ENCODE measurements at places on chromosomes 7 and 10. TPM values are rescaled to one million over a fixed set of nuclear protein-coding genes. Genes with fewer than 3 reads are reported as not detected.

The SPDYE11 gene
- not detected for polyA plus RNA-seq

DNA sequence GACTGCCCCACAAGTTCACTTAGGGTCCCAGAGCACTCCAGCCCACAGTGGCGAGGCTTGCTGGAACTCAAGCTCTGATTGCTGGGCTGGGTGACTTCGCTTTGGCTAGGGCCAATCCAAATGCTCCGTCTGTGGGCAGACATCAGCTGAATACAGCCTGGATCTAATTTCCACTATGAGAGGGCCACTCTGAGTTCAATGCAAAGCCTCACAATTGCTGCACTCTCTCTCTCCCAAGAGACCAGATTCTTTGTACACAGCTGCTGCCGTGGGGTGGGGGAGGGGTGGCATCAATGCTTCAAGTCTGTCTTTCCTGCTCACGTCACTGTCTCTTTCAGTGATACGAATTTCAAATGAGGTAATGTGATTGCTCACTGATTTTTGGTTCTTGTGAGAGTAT is 47.3 kb upstream of the BPGM start:
- no peaks in the 10 kb centered on the region for H3K36me3 ChIP-seq
- H3K4me1 ChIP-seq, result no peaks in the 10 kb centered on the region
- DNase-seq, result no peak
- no peak overlapping the region for H3K27ac ChIP-seq
- no peak overlapping the region for H3K4me3 ChIP-seq
- H3K27me3 ChIP-seq, result no peaks in the 10 kb centered on the region

The SFMBT2 gene
- 2.5 TPM for polyA plus RNA-seq

DNA sequence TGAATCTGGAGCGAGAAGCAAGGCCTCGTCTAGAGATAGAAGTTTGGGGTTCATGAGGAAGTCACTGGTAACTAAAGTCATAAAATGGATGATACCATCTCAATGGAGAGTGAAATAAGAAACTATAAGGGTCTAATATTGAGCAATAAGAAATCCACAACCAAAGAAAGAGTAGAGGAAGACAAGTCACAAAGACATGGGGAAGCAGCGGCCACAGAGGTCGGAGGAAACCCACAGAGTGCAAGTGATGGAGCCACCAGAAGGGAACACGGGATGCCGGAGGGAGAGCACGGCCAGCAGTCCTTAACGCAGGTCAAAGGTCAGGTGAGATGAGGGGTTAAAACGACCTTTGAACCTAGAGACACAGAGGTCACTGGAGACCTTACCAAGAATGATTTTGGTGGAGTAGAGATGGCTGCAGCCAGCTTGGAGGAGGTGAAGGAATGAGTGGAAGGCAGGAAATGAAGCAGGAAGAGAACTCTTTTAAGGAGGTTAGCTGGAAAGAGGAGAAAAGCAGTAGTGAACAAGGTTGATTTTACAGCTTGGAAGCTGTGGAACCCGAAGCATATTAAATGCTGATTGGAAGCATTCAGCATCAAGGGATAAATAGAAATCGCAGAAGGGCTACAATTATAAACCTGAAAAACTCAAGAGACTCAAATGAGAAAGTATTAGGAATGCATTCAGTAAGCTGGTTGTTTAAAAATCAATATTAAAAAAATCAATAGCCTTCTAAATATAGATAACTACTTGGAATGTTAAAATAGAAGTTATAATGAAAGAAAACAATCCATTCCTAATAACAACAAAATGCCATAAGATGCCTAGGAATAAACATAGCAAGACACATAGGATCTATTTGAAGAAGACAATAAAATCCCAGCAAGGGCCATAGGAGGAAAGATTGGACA is 93.7 kb downstream of the SVOPL start:
- H3K36me3 ChIP-seq, result no peaks in the 10 kb centered on the region
- H3K4me1 ChIP-seq, result peaks cover 19% of the 10 kb centered on the region
- H3K27ac ChIP-seq, result no peak overlapping the region
- no peak overlapping the region for H3K4me3 ChIP-seq
- no peaks in the 10 kb centered on the region for H3K27me3 ChIP-seq

DNA sequence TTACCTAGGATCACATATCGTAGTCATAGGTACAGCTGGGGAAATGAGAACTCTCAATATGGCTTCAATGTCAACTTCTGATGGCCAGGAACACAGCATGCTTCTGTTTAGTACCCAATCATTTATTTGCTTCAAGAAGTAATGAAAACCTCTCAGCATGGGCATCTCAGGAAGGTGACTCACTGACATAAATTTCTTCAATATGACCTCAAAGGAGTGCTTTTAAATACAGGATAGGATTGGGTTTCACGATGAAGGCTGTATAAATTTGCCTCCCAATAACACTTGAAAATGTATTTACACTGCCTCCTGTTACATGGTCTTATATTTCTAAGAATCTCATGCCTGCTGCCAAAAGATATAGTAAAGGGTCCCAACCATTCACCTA is 15.1 kb downstream of the ITGA8 start:
- H3K36me3 ChIP-seq, result no peaks in the 10 kb centered on the region
- DNase-seq, result no peak
- no peak overlapping the region for H3K27ac ChIP-seq
- H3K4me3 ChIP-seq, result no peak overlapping the region

GRCh38 chr10:96910488-96911395 is 78.6 kb downstream of the LCOR start:
- H3K4me3 ChIP-seq, result no peak overlapping the region
- H3K36me3 ChIP-seq, result peaks cover 8% of the 10 kb centered on the region
- H3K4me1 ChIP-seq, result no peaks in the 10 kb centered on the region

The CYP26C1 gene
- polyA plus RNA-seq, result 0.01 TPM

- DNase-seq, result no peak
- H3K4me3 ChIP-seq, result no peak overlapping the region
- no peak overlapping the region for H3K27ac ChIP-seq
- H3K36me3 ChIP-seq, result no peaks in the 10 kb centered on the region
Observed at GRCh38 chr7:30871655-30872054, 40.0 kb upstream of the AQP1 start.

The ATG9B gene
- 1.0 TPM for polyA plus RNA-seq

- no peak overlapping the region for H3K4me3 ChIP-seq
- no peak for DNase-seq
Observed at GRCh38 chr10:86368046-86368445, 1.5 kb upstream of the GRID1 start.

- no peak overlapping the region for H3K27ac ChIP-seq
- no peaks in the 10 kb centered on the region for H3K27me3 ChIP-seq
- DNase-seq, result no peak
- no peaks in the 10 kb centered on the region for H3K36me3 ChIP-seq
- no peaks in the 10 kb centered on the region for H3K4me1 ChIP-seq
Observed at GRCh38 chr10:26983156-26983555, 117.1 kb downstream of the ANKRD26 start.

GRCh38 chr7:25521236-25521635 is 292.9 kb upstream of the NPVF start:
- H3K4me3 ChIP-seq, result no peak overlapping the region
- H3K27me3 ChIP-seq, result no peaks in the 10 kb centered on the region
- H3K4me1 ChIP-seq, result no peaks in the 10 kb centered on the region
- H3K36me3 ChIP-seq, result no peaks in the 10 kb centered on the region
- no peak for DNase-seq

GRCh38 chr7:94562525-94562924 is 52.9 kb downstream of the CASD1 start:
- no peaks in the 10 kb centered on the region for H3K4me1 ChIP-seq
- H3K27ac ChIP-seq, result no peak overlapping the region
- no peak for DNase-seq
- H3K4me3 ChIP-seq, result no peak overlapping the region

DNA sequence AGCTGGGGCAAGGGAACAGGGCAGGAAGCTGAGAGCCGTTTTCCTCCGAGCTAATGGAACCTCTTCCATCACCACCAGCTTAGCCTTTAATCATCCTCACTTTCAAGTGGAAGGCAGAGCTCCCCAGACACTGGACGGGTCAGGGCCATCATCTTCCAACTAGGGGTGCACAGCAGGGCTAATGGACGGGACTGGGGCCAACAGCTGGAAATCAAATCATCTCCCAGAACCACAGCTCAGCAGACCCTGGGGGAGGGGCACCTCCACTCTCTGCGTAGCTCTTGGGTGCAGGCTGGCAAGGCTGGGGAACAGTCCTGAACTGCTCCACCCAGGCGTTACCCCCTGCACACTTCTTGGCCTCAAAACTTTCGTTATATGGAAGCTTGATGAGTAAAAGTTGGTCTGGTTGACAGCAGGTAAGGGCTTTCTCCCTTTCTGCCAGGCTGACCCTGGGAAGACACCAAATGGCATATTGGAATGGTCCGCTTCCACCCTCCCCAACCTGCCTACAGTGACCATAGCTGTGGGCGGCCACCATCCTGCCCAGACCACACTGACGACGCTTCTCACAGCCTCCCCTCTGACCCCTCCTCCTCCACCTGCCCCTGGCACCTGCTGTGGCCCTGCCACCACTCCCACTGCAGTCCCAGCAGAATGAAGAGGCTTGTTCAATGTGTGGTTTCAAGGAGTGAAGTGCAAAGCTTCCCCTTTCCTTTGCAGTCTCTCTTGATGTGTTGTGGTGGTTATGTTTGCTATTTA is 51.7 kb upstream of the RET start:
- H3K4me1 ChIP-seq, result no peaks in the 10 kb centered on the region
- no peaks in the 10 kb centered on the region for H3K36me3 ChIP-seq
- H3K4me3 ChIP-seq, result no peak overlapping the region
- no peak for DNase-seq
- no peak overlapping the region for H3K27ac ChIP-seq
- no peaks in the 10 kb centered on the region for H3K27me3 ChIP-seq

The LRMDA gene
- polyA plus RNA-seq, result not detected

DNA sequence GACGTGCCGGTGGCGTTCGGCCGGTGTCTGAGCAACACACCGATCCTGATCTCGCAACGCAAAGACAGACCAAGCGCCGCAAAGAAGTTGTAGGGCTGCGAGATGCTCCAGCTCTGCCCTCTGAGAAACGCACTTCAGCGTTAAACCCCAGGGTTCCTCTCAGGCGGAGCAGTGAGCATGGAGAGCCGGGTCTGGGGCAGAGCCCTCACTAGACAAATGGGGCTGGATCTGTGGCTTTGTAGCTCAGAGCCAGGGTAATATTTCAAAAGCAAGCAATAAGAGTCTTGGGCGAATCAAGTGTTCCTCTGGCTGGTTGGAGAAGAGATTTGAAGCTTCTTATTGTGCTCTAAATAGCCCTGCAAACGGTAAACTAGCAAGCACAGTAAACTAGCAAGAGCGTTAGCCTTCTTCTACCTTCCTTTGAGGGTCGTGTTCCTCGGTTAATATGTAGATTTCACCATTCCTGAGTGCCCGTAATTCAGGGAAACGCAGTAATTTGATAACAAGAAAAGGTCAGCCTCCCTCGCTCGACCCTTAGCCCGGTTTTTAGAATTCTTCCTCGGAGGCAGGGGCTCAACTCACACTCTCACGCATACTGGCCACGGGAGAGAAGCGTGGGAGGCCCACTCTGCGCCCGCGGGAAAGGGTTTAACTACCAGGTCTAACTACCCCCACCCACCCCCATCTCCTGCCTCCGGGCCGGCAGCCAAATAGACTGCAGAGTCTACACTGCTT is 6.7 kb downstream of the SKAP2 start:
- DNase-seq, result no peak
- peak overlapping the region; percentile 51 for H3K27ac ChIP-seq
- H3K27me3 ChIP-seq, result peaks cover 4% of the 10 kb centered on the region
- no peak overlapping the region for H3K4me3 ChIP-seq

DNA sequence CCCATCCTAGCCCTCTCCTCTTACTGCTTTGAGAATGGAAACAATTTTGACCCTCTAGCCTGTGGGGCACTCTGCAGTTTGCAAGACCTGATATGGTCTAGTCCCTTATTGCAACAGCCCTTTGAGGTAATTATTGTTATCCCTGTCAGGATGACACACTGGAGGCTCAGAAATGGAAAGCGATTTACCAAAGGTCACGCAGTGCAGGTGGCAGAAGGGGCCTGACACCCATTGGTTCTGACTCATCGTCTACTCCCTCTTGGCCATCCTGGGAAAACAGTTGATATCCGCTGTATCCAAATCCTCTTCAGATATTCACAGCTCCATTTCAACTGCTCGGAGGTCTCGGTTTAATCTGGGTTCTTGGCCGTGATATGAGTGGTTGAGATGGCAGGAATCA is 44.7 kb upstream of the AQP1 start:
- no peaks in the 10 kb centered on the region for H3K36me3 ChIP-seq
- DNase-seq, result peak; percentile 46
- peaks cover 13% of the 10 kb centered on the region for H3K4me1 ChIP-seq
- H3K27me3 ChIP-seq, result no peaks in the 10 kb centered on the region

Data from small intestine (tissue), 16 donors.